ENCODE measurements at places on chromosomes 2 and 18.

GRCh38 chr2:181656450-181657291 lies at the start of gene CERKL:
CERKL (minus strand) TSS chr2:181657105; CDS start chr2:181657006, 99 bp downstream.
- DNase-seq = no peak

DNA sequence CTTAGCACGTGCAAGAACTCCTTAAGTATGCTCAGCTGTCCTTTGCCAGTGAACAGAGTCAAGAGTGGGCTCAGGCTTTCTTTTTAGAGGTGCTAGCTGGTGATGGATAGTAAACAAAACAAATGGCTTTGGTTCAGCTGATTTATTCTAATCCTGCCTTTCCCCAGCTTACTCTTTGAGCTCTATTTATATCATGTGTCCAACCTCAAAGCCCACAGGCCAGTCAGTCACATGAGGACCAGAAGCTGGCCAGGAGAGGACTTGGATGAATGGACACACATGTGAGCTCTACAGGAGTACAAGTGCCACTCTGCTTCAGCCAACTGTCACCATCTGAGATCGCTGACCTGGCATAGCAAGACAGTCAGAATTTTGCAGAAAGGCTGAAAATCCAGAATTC lies 59.4 kb downstream of the STK39 start:
- no peak for DNase-seq

- no peak for DNase-seq
These were observed 33.0 kb downstream of the MAL start for GRCh38 chr2:95058466-95058988.

DNA sequence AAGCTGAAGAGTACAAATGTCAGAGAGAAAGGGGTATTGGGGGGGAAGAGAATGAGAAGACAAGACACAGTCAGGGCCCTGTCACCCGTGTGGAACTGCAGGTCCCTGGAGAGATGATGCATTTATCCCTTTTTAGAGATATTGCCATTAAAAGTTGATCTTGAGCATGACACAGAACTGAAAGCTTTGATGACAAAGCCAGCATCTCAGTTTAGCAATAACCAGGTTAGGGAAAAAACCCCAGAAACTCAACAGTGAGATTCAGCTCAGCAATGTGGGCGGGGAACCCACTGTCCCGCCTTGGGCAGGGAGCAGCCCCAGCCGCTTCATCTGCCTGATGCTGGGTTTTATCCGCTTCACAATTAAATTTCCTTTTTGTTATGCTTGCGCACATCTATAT lies 181.1 kb downstream of the NEDD4L start:
- DNase-seq = no peak

DNA sequence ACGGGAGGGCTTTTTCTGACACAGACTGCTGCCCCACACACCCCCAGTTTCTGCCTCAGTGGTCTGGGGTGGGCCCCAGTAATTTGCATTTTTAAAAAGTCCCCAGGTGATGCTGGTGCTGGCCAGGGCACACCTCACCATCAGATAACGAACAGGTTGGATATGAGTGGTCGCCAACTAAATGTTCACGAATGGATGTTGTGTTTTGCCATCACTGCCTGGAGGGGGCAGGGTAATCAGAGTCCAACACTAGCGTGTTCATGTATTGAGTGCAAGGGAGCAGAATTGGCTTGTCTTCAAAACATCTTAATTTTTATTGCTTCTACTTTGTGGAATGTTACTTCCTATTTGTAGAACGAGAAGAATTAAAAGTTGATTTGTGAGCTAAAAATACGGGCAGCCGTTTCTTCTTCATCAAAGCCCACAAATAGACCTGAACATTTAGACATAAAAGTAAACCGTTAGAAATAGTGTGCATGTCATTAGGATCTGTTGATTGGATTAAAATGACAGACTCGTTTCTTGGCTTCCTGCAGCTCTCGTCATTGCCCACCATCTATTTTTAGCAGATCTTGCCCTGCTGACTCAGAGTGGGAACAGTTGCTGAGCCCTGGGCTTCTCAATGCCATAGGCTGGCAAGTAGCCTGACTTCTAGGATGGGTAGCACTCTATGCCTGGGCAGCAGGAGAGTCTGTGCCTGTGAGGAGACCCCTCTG lies 45.2 kb downstream of the NCK2 start:
- DNase-seq = peak; percentile 61

GRCh38 chr2:25280051-25280687 lies 61.6 kb downstream of the DNMT3A start:
- DNase-seq = no peak

DNA sequence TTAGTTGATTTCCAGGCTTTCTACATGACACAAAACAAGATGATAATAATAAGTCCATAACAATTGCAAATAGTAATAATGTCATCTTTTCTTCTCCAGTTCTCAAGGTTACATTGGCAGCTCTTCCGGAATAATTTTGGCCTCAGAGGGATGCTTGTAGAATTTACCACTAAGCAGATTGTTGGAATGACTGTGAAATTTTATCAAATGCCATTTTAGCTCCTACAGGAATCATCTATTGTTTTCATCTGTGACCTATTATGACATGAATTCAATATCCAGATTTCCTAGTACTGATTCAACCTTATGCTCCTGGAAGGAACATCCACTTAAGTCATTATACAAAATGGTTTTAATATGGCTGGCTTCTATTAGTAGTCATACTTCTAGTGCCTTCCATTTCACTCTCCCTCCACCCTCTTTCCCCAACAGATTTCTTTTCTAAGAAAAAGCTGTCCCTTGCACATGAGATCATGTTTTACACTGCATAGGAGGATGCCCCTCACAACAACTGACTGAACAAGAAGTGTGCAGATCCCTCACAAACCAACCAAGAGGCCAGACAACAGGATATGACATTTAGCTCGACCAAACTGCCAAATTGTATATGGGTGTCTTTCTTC lies 200.0 kb downstream of the DNER start:
- DNase-seq = no peak

DNA sequence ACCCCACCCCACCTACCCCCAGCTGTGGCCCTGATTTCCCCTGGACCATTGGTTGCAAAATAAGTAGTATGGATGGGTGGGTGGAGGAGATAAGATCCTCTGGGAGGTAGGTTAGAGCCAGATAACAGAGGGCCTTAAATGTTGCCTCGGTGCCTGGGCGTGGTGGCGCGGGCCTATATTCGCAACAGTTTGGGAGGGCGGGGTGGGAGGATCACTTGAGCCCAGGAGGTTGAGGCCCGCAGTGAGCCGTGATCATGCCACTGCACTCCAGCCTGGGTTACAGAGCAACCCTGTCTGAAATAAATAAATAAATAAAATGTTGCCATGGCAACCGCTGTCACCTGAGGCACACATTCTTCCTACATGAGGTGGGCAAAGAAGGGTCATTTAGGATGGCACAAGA lies 103.3 kb upstream of the GATA6 start:
- DNase-seq = no peak

DNA sequence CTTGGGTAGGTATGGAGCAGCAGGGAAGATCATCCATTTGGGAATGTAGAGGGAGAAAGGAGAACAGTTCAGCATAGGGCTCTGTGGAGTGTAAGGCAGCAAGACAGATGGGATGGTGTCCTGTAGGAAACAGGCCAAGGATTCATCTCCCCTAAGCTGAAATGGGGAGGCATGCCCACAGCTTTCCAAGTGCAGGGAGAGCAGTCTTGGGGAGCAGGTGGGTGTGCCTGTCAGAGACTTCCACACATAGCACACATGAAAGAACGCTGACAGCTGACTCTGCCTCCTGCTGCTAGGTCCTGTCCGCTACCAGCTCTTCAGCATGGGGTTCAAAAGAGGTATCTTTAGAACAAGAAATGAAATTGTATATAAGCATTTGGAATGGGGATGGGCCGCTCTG lies 9.0 kb downstream of the SETBP1 start:
- no peak for DNase-seq

DNA sequence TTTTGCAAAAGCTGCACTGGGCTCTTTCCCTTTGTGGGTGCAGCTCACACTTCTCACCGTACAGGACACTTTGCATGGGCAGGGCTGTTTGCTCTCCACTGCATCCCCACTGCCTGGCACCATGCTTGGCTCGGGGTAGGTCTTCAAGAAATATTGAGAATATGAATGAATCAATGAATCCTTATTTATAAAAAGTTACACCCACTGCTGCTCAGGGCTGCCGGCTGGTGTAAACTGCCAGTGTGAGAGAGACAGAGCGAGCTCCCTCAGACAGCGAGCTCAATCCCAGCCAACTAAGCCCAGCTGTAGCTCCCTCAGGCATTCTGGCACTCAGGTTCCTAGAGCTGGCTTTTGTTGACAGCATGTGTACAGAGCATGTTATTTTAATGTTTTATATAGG lies 3.4 kb downstream of the TMEM185B start:
- DNase-seq = no peak

DNA sequence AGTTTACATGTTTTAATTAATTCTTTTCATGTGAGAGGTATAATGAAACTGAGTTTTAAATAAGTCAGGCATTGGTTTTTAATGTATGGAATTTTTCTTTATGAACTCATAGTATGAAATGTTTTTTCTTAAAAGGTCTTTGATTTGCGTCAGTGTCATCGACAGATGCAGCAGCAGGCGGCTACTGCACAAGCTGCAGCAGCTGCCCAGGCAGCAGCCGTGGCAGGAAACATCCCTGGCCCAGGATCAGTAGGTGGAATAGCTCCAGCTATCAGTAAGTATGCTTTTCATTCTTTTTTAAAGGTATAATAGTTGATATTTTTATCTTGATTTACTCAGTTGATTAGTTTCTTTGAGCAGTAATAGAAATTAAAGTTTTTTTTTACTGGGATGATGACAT lies 46.5 kb downstream of the SMAD4 start:
- no peak for DNase-seq

GRCh38 chr18:58526425-58527284 lies 102.2 kb downstream of the ALPK2 start:
- no peak for DNase-seq

DNA sequence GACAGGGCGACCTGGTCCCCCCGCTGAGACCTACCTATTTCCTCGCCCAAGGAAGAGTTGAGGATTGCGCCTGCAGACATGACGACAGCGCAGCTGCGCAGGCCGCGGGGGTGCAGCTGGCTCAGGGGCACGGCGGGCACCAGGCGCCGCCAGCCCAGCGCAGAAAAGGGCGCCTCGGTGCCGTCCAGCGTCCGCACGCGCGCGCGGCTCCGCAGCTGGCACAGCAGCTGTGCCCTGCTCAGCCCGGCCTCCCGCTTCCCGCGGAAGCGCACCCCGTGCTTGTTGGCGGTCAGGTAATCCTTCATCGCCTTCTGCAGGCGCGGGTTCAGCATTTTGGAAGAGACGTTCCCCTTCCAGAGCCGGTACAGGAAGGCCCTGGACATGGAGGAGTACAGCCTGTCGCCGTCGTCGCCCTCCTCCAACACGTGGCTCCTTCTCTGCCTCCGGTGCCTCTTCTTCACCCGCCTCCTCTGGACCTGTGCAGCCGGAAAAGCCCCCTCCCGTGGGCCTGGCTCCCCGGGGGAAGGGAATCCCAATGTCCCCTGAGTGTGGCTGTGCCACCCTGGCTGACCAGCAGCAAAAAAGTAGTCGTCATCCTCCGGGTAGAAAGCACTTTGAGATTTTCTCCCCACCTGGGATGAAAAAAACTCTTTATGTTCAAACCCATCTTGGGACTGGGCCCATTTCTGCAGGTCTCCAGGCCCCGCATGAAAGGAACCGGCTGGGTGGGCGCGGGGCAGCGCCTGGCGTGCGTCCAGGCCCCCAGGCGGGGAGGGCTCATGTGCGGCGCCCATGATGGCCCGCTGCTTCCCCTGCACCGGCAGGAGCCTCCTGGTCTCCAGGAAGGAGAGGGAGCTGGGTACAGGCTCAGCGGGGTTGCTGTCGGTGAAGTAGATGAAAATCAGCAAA lies 42.7 kb downstream of the ST6GAL2 start:
- no peak for DNase-seq

- no peak for DNase-seq
These were observed 220.5 kb downstream of the CYP26B1 start for GRCh38 chr2:71926876-71927756.

GRCh38 chr2:60954139-60954538 lies 63.4 kb upstream of the PEX13 start:
- no peak for DNase-seq

DNA sequence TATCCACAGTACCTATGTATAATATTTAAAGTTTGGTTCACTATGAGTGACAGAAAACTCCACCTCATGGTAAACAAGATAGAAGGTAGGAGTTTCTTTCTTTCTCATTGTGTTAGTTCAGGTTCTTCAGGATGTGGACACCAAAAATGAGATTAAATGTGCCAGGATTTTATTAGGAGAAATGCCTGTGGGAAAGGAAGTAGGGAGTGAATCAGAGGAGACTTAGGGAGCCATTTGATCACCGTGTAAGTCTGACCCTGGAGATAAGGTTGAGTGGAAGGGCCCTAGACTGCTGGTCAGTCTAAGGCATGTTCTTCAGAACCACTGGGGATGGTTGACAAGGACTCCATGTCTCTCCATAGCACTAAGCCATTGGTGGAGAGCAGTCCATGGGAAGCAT lies 8.1 kb downstream of the AOX1 start:
- no peak for DNase-seq

GRCh38 chr2:1051075-1051474 lies 100.4 kb downstream of the SNTG2 start:
- no peak for DNase-seq

DNA sequence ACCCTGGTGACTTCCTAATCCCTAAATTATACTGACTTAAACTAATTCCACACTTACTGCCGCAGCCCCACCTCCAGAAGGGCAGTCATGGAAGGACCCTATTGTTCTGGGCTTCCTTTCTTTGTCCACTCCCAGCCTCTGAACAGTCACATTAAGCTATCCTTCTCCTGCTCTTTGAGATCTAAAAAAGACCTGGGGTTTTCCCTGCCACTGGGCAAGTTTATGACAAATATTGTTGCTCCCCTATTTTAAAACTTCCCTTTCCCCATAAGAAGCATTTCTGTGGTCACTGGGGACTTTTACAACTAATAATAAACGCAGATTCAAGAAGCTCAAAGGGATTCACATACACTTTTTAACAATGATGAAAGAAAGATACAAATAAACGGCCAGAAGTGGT lies 47.2 kb upstream of the XPO1 start:
- no peak for DNase-seq

DNA sequence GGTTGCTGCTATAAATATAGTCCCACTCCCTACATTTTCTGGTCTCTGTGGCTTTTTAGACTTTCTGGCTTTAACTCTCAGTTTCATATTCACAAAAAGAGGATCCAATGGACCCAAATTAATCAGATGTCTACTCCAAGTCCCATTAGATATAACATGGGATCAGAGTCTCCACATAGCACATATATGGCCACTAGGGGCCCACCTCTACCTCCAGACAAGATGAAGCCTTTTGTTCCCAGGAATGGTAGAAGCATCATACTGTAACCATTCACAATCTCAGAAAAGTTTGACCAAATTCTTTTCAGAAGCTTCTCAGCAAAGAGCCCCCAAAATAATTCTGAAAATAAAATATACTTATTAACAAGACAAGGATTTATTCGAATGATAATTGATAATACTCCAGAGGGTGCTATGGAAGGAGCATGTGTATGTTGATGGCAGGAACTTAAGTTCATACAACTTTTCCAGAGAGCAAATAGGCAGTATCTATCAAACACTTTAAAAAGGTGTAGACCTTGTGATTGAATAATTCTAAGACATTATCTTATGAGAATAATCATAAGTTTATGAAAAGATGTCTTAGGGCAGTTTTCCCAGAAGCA lies 382.3 kb upstream of the CRIM1 start:
- DNase-seq = no peak

Data from T follicular helper cell (primary cell).